ENCODE measurements at places on chromosomes 4 and X.

- DNase-seq = no peak
Observed at GRCh38 chr4:87620491-87620890, 12.2 kb downstream of the DSPP start.

DNA sequence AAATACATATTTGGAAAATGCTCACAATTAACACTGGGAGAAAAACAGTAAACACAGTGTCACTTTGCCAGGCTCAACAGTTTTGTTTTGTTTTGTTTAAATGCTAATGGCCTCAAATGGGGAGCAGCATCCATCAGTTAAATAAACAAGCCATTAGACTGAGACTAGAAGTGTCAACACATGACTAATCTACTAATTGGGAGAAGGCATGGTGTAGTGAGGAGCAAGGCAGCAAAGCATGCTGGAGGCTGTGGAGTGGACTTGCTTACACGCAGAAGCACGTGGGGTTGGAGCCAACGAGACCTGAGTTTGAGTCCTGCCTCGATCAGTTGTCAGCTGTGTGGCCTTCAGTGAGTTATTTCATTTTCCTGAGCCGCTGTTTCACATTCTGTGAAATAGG is 29.0 kb downstream of the UTP14A start:
- no peak for DNase-seq

- DNase-seq = no peak
Observed at GRCh38 chrX:132742246-132742645, 216.2 kb downstream of the HS6ST2 start.

- DNase-seq = no peak
Observed at GRCh38 chrX:42678133-42678532, 99.8 kb downstream of the PPP1R2C start.

DNA sequence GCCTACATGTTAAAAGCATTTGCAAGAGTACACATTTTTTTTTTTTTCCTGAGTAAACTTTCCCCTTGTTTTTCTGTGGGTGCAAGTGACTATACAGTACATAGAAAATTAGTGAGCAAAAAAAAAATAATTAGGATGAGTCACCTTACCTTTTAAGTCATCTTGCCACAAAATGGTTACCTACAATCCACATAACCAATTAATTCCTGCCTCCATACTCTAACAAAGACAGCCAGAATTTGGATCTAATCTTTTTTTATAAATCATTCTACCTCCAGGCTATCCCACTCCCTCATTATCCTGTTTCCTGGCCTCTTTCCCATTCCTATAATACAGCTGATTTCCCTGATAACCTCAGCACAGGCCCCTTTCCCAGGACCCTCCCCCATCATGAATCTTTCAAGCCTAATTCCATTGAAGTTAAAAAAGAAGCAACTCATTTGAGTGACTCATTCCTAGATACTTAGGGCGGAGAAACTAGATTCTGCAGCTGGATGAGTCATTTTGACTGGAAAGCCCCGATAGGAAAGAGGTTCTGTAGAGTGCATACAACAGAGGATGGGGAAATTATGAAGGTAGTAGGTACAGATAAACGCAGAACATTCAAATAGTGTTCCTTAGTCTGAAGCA is 128.2 kb downstream of the C4orf51 start:
- DNase-seq = no peak

DNA sequence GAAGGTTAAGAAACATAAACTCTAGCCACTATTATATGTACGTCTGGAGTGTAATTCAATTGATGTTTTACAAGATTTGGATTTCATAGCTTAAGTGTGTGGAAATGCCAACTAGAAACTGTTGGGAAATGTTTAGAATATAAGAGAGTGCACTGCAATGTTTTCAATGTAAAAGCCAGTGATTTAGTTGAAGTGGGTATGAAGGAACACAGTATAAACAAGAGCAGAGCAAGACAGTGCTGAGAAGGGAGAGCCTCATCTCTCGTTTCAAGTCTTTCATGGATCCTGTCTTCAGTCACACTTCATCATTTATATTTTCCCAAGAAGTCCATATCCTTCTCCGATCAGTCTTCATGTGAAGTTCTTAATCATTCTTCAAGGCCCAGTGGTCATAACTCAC is 163.9 kb upstream of the ETNPPL start:
- DNase-seq = no peak

DNA sequence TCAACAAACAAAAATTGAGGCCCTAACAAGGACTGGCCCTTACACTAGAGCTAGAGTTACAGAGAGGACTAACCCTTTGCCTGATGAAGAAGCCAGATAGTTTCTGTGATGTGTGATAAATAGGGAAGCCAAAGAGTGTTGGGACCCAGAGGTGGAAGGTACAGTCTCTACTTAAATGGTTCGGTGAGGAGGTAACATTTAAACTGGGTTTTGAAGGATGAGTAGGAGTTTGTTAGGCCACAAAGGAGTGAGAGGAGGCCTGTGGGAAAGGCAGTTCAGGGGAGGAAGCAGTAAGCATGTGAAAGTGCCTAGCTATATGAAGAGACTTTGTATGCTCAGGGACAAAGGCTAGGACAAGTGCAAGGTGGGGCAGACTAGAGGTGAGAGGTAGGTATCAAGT is 23.8 kb upstream of the LIMCH1 start:
- DNase-seq = no peak

DNA sequence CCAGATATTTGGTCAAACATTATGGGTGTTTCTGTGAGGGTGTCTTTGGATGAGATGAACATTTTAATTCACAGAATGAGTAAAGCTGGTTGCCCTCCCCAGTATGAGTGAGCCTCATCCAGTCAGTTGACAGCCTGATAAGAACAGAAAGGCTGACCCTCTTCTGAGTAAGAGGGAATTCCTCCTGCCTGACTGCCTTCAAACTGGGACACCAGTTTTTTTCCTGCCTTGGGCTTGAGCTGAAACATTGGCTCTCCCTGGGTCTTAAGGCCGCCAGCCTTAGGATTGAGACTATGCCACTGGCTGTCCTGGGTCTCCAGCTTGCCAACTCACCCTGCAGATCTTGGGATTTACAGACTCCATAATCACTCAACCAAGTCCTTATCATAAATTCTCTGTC is 14.5 kb upstream of the MAML3 start:
- no peak for DNase-seq

- no peak for DNase-seq
Observed at GRCh38 chr4:172740434-172740833, 428.2 kb upstream of the GALNT7 start.

- DNase-seq = no peak
Observed at GRCh38 chr4:153757407-153757806, 2.4 kb downstream of the RNF175 start.

- DNase-seq = no peak
Observed at GRCh38 chr4:7238300-7238960, 46.1 kb downstream of the SORCS2 start.

- no peak for DNase-seq
Observed at GRCh38 chr4:42633605-42634388, 23.1 kb downstream of the ATP8A1 start.

- no peak for DNase-seq
Observed at GRCh38 chr4:27685091-27685490, 824.5 kb downstream of the STIM2 start.

GRCh38 chrX:143165778-143166177 is 140.1 kb downstream of the SPANXN4 start:
- no peak for DNase-seq

GRCh38 chr4:92519727-92520126 is 216.0 kb downstream of the GRID2 start:
- no peak for DNase-seq

Measured in HuH-7.5 (cell line).